HL-60 (cell line): ENCODE measurements at places on chromosomes 2 and 18.

- DNase-seq, result no peak
Observed at GRCh38 chr2:201821080-201821479, 14.7 kb downstream of the CDK15 start.

GRCh38 chr2:74267068-74267467 is 68.7 kb downstream of the MTHFD2 start:
- no peak for DNase-seq

- no peak for DNase-seq
Observed at GRCh38 chr2:97715951-97716694, 2.7 kb downstream of the ZAP70 start.

- no peak for DNase-seq
Observed at GRCh38 chr2:50018292-50018691, 864.0 kb upstream of the FSHR start.

DNA sequence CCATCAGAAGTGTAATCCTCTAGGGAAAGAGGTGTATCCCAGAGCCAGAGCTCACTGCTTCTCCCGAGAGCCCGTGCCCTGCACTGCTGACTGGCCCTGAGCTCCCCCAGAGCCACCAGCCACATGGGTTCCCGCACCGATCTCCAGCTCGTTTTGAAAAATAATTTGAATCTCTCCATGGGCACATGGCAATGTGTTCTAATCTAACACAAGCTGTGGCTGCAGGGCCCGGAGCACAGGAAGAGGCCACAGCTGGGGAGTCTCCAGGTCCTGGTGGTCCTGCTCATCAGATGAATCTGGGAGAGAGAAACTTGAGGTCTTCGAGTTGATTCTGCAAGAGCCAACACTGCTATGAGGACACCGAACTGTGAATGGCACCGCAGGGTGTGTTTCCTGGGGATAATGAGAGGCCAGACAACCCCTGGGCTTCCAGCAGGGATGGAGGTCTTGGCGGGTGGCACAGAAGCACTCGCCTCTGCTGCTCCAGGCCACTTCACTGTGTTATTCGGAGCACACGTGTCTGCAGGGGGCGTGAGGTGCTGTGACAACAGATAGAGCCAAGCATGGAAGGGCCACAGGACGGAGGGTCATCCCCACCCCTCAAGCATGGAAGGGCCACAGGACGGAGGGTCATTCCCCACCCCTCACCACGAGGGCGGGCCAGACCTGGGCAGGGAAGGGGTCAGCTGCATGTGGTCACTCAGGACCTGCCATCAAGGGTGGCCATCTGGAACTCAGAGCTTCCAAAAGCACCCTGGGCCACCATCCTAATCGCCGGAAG is 196.8 kb downstream of the NDUFA10 start:
- no peak for DNase-seq

DNA sequence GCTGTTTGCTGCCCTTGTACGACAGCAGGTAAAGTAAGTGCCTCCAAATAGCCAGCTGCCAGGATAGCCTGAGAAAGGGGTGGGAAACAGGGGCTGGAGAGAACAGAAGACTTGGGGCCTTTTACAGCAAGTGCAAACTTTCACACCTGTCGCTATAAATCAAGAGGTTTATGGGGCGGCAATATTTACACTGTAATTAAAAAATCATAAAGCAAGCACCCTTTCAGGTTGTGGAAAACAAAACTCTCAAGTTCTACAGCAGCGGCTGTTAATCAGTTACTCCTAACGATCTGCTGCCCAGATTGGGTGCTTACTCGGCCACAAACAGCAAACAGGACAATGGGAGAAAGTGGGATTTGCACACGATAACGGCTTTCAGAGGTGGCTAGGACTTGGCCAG is 359.5 kb upstream of the ETAA1 start:
- DNase-seq, result no peak

GRCh38 chr2:195658541-195658890 is 1.5 kb downstream of the SLC39A10 start:
- no peak for DNase-seq

- no peak for DNase-seq
Observed at GRCh38 chr2:7020468-7020867, 103.3 kb downstream of the RNF144A start.

DNA sequence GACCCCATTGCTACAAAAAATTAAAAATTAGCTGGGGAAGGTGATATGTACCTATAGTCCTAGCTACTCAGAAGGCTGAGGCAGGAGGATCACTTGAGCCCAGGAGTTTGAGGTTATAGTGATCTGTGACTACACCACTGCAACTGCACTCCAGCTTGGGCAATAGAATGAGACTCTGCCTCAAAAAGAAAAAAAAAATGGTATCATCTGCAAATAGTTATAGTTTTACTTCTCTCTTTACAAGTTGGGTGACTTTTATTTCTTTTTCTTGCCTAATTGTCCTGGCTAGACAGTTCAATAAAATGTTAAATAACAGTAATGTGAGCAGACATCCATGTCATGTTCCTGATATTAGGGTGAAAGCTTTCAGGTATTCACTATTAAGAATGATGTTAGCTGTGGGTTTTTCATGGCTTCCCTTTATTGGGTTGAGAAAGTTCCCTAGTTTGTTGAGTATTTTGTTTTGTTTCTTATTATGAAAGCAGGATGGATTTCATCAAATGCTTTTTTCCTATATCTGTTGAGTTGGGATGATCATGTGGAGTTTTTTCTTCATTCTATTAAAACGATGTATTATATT is 24.9 kb upstream of the ACOXL start:
- DNase-seq, result peak; percentile 19

GRCh38 chr2:42337356-42337820 is 23.6 kb downstream of the COX7A2L start:
- DNase-seq, result no peak

GRCh38 chr18:77123320-77124231 is 9.0 kb downstream of the MBP start:
- no peak for DNase-seq

GRCh38 chr2:54735636-54736035 is 12.2 kb downstream of the EML6 start:
- no peak for DNase-seq

- DNase-seq, result no peak
Observed at GRCh38 chr2:197128897-197129296, 181.7 kb downstream of the ANKRD44 start.

DNA sequence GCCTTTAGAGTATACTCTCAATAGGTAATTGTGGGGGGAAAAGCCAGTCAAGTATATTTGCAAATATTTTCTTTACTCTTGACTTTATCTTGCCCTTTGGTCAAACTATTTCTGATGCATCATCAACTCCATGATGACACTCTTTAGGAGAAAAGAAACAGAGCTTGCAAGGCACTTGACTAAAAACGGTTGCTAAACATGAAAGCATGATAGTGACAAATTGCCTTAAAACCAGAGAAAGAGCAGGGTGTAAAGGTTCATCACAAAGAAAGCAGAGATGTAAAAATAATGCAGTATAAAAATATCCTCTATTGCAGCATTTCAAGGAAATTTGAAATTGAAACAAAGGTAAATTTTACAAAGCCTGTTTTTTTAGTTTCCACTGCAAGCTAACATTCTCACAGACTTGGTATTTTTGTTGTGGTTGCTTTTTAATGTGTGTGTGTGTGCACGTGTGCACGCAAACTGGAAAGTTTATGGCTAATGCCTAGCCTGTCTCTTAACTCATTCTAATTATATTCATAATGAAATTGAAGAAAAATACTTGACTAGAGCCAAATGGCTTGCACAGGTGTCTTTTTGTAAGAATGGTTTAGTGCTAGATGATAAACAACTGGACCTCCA is 503.6 kb downstream of the ARHGAP15 start:
- DNase-seq, result no peak

DNA sequence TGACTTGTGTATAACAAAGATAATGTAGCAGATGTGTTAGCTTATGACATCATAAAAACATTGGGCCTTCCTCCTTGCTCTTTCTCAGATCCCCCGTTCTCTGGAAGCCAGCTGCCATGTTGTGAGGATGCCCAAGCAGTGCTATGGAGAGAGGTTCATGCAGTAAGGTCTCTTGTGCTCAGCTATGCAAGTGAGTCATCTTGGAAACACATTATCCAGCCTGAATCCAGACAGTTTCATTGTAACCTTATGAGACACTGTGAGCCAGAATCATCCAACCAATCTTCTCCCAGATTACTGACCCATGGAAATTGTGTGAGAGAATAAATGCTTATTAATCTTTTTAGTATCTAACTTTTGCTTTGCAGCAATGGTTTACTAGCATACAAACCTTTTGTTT is 60.8 kb downstream of the ST6GAL2 start:
- DNase-seq, result no peak

GRCh38 chr2:230170532-230170931 is 49.3 kb downstream of the SP110 start:
- DNase-seq, result peak; percentile 79
